Activated naive CD8-positive, alpha-beta T cell treated with anti-CD3 and anti-CD28 coated beads, Interleukin-2, amount 50 U/mL, for 24 hours (primary cell): ENCODE measurements at places on chromosomes 6 and 20.
A peak's percentile ranks its signal among the peaks of the same experiment; 100 is the strongest.

GRCh38 chr6:46040288-46040687 lies 24.6 kb upstream of the CLIC5 start:
- DNase-seq = no peak

- DNase-seq = no peak
These were observed 142.5 kb upstream of the FERMT1 start for GRCh38 chr20:6265204-6265904.

DNA sequence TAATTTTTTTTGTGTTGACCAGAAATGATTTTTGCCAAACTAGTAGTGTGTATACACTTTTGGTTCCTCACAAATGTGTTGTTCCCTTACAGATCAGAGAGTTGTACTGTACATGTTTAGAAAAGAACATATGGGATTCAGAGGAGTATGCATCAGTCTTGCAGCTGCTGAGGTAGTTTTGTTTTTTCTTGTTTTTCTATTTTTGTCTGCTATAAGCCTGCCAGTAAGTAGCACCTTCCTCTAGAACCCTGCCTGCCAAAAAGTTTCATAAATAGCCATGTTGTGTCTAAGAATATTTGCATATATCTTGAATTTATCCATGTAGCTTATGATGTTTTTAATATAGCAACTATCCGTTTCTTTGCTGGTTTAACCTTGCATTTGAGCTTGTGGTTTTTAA lies 46.4 kb downstream of the ORC3 start:
- DNase-seq = no peak

DNA sequence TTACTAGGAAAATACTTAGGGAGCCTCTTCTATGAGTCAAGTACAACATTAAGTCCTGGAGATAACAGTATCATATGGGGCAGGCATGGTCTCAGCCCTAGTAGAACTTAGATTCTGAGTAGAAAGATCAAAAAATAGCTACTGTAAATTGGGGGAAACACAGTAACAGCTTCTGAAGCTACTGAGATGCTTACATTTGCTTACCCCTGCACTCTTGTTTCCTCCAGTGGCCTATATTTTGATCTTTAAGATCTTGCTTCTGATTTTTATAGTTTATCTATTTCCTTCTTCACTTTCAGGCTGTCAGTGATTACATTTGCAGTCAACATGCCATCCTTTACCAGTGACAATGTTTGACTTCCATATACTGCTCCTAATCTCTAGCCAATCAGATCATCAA lies 35.3 kb downstream of the HIVEP2 start:
- DNase-seq = no peak

- DNase-seq = no peak
These were observed 3.2 kb downstream of the NHLRC1 start for GRCh38 chr6:18119236-18119635.

DNA sequence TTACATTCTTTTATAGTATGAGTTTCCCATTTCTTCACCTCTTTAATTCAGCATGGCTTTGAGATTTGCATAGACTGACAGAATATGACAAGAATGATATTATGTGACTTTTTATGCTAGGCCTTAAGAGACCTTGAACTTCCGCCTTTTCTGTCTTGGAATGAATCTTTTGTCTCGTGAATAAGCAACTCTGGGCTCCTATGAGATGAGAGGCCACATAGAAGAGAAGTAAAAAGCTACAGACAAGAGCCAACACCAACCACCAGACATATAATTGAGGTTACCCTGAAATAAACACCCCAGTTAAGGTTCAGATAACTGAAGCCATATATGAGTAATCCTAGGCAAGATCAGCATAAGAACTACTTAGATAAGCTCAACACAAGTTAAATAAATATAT lies 600.8 kb downstream of the MEI4 start:
- DNase-seq = no peak

- no peak for DNase-seq
These were observed 32.7 kb upstream of the PROKR2 start for GRCh38 chr20:5349448-5349847.

DNA sequence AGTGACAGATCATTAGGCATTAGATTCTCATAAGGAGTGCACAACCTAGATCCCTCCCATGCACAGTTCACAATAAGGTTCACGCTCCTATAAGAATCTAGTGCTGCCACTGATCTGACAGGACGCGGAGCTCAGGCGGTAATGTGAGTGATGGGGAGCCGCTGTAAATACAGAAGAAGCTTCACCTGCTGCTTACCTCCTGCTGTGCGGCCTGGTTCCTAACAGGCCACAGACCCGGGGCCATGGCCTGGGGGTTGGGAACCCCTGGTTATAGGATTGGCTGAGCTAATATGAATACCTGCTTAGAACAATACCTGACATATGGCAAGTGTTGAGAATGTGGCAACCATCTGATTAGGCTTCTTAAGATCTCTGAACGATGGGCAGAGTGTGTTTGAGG lies 2.4 kb downstream of the PNPLA1 start:
- DNase-seq = no peak

DNA sequence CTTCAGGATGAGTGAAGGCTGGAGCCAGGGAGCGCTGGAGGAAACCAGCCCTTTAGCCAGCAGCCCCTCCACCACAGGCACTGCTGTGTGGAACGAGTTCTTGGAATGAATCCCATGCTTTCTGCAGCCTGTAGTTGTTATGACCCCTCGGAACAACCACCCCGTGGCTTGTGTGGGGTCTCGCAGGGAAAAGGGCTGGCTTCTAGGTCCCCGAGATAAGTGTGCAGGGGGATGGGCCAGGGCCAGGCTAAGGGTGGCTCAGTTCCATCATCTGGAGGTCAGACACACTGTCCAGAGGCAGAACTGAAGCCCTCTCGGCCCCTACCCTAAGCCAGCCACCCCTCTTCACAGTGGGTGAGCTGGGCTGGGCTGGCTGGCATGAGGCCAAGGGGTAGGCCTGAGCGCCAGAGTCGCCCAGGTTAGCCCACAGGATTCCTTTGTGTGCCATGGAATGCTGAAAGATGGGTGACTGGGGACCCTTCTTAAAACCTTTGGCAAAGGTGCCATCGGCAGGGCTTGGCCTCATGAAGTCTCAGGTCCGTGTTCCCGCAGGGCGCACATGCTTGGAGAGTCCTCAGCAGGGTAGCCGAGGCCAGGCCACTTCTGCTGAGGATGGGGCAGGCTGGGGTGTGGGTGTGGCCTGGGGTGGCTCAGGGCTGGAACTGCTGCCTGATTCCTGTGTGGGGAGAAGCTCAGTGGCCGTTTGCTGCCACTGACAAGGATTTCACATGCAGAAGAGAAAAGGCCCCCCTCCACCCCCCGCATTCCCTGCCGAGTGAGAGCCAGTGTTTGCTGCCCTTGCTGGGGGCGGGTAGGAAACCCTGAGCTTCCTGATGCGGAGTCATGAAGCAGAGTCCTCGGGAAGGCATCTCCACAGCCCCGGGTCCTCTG lies 24.6 kb downstream of the SPATA2 start:
- no peak for DNase-seq

GRCh38 chr6:83431545-83432155 lies 799 bp upstream of the ME1 start:
- no peak for DNase-seq

GRCh38 chr6:87104667-87105066 lies 9.8 kb upstream of the CGA start:
- DNase-seq = peak; percentile 12

- DNase-seq = no peak
These were observed 121.1 kb downstream of the TNFRSF21 start for GRCh38 chr6:47188588-47189021.

- no peak for DNase-seq
These were observed 369.2 kb downstream of the HAO1 start for GRCh38 chr20:7571101-7571500.

DNA sequence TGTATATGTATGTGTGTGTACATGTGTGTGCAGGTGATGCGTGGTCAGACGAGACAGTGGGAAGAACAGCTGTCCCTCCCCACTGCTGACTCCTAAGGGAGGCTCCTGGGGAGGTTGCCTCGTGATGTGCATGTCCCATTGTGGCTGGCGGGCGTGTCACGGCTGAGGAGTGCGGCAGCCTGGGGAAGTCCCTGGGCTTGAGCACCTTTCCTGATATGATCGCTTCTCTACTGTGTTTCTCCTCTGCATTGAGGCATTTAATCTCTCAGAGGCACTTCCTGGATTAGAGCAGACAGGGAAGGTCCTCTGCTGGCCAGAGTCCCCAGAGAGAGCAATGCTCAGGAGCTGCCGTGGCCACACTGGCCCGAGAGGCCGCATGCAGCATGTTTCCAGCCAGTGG lies 11.4 kb downstream of the NPBWR2 start:
- DNase-seq = no peak

DNA sequence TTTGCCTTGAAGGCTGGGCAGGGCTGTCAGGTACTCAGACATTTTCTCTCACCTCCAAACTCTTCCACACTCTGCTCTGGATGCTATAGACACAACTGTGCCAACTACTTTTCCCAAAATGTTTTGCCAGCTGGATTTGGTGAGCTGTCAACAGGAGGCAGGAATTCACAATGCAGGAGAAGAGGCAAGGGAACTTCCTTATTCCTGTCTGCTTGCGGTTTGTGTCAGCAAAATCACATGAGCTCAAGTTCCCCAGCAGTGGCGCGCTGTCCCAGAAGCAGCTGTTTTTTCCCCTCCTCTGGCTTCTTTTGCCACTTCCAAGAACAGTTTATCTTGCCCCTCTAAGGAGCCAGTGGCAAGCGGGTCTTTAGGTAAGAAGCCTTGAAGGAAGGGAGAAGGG lies 608.2 kb downstream of the PRKN start:
- no peak for DNase-seq

GRCh38 chr6:77466055-77466450 lies 2.8 kb upstream of the HTR1B start:
- DNase-seq = peak; percentile 23

DNA sequence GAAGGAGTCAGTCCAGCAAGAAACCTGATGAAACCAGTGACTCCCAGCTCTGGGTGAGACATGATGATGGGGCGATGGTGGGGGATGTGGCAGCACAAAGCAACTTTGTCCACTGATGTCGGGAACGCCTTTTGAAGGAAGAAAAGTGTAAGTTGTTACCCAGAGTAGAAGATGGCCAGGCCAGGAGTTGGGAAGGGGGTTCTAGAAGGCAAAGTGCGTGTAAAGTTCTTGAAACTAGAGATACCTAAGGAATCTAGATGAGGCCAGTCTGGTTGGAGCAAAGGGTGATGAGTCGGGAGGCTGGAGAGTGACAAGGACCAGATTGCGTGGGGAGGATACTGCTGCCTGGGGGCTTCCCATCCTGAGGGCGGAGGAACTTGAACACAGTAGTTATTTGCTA lies 117.0 kb downstream of the PHACTR3 start:
- no peak for DNase-seq

DNA sequence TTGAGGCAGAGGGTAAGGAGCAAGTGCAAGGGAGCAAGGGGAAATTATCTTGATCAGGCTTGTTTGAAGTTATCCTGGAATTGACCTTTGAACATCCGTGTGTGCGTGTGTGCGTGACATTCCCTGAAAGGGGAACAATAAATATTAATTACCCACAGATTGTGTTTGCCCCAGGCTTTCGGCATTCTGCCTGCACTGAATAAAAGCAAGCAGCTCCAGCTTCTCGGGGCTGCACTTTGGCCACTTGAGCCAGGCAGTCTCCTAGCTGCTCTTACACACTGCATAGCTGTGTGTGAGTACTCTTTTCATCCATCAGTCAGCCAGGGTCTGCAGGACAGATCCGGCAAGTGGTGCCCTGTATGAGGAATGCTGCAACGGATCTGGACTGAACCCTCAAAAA lies 107.7 kb upstream of the BTN3A2 start:
- DNase-seq = no peak

DNA sequence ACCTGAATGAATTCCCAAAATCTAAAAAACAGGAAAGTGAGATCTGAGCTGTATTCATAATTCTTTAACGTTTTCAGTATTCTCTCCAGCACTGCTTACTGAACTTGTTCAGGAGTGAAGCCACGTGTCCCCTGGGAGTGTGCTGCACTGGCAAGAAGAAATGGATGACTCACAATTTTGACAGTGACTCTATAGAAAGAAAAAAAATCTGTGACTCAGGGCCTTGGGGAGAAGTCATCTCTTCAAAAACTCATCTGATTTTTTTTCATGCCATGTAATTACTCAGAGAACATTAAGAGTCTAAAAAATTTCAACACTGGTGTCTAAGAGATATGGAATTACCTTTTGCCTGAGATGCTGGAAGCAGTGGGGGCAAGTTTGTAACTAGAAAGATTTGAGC lies 39.7 kb downstream of the ANKEF1 start:
- no peak for DNase-seq

GRCh38 chr6:144294016-144294415 lies 8.9 kb downstream of the UTRN start:
- no peak for DNase-seq

DNA sequence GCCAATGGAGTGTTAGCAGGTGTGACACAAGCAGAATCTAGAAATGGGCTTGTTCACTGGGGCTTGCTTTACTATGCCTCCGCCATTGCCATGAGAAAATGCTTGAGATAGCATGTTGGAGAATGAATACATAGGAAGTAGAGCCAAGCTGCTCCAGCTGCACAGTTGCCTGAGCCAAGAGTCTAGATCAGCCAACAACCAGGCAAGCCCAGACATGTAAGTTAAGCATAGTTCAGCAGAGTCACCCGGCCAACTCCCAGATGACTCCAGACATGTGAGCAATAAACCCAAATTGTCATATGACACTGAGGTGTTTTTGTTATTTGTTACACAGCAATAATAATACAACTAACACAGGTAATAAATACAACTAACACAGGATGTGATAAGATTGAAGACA lies 167.9 kb downstream of the HAO1 start:
- no peak for DNase-seq

GRCh38 chr6:98525860-98526259 lies 308.5 kb upstream of the POU3F2 start:
- no peak for DNase-seq

GRCh38 chr20:59455402-59456341 lies 148.7 kb upstream of the PHACTR3 start:
- DNase-seq = no peak

DNA sequence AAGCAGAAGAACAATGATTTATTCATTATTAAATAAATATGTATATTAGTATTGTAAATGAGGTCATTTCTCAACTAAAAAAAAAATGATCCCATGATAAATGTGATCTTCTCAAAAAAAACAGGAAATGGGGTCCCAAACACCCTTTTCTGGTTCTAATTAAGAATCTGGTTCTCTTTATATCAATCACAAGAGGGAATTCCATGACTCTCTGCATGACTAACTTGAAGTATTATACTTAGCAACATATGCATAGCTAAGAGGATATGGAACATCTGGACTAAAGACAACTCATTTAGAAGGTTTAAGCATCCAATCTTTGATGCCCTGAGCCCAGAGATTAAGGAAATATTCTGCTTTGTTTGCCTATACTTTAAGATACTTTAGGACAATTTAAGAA lies 89.7 kb upstream of the EMILIN3 start:
- DNase-seq = no peak

GRCh38 chr20:22908437-22908836 lies 126.7 kb upstream of the SSTR4 start:
- no peak for DNase-seq

DNA sequence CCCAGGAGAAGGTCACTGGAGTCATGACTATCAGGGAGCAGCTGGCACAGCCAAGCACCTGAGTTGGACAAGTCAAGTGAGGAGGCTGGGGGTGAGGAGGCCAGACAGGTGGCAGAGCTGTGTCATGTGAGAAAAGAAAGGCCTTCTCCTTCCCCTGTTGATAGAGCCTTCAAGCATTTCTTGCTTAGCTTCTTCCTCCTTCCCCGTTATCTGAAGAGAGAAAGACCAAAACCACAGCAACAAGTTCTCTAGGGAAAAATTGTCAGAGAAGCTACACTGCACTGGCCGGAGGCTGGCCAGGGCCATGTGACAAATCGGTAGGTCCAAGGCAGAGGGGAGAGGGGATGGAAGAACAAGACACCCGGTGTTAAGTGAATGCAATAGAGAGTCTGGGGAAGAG lies 202.1 kb upstream of the PRDM1 start:
- DNase-seq = no peak
